ENCODE measurements at places on chromosomes 1 and 21. TPM values are rescaled to one million over a fixed set of nuclear protein-coding genes. Genes with fewer than 3 reads are reported as not detected.
A peak's percentile ranks its signal among the peaks of the same experiment; 100 is the strongest.

TRNP1 gene
- total RNA-seq, result not detected

SPATA46 gene
- total RNA-seq, result not detected

- H3K27ac ChIP-seq, result no peak overlapping the region
- no peak for DNase-seq
- H3K36me3 ChIP-seq, result no peaks in the 10 kb centered on the region
- H3K4me1 ChIP-seq, result peaks cover 3% of the 10 kb centered on the region
Observed at GRCh38 chr1:230431527-230431926, 5.4 kb upstream of the PGBD5 start.

DNA sequence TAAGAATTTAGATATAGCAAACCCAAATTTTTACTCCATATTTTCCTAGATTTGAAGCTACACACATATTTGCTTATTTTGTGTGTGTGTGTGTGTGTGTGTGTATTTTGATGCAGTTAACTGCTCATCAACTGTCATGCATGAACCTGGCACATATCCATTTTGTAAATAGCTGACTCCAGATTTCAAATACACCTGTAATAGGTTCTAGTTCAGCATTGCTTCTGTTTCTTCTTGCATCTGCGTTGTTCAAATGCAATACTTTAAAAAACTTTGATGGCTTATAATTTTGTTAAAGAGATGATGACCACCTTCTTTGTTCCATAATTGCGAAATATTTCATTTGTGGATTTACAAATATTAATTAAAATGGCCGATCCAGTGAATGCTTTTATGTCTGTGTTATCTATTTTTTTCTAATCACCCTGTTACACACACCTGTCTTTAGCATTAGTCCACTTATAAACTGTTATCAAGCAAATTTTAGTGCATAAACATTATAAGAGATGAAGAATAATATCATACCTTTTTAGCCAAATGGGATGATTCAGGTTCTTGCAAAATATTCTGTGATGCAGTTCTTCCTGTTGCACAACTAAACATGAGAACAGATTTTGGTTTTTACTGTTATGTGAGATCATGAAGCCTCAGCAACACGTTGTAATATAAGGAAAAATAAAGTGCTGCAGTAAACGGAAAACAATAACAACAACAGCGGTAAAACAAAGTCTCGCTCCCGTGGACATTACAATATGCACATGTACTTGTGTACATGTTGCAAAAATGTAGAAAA, 12.7 kb upstream of the S100A11 start:
- H3K27ac ChIP-seq, result peak overlapping the region; percentile 98
- H3K4me3 ChIP-seq, result no peak overlapping the region
- H3K27me3 ChIP-seq, result peaks cover 9% of the 10 kb centered on the region
- peaks cover 14% of the 10 kb centered on the region for H3K4me1 ChIP-seq
